ENCODE measurements at places on chromosomes 7 and 10.
A peak's percentile ranks its signal among the peaks of the same experiment; 100 is the strongest.

GRCh38 chr10:34216348-34216945 is 598.6 kb downstream of the PARD3 start:
- DNase-seq = no peak

DNA sequence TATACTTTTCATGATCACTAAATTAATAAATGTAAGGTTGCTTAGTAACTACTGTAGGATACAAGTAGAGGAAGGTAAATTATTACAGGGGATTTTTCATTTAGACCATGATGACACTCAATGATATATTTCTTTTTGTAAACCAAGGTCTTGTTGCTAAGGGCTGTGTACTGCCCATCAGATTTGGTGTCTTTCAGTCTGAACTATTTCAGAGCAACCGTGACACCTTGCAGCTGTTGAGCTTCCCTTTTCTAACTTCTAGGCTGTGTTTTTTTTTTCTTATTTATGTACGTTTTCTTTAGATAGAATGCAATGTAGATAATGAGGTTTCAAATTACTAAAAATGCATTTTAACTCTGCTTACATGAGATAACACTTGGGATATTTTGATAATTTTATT is 292.0 kb upstream of the MBL2 start:
- DNase-seq = no peak

DNA sequence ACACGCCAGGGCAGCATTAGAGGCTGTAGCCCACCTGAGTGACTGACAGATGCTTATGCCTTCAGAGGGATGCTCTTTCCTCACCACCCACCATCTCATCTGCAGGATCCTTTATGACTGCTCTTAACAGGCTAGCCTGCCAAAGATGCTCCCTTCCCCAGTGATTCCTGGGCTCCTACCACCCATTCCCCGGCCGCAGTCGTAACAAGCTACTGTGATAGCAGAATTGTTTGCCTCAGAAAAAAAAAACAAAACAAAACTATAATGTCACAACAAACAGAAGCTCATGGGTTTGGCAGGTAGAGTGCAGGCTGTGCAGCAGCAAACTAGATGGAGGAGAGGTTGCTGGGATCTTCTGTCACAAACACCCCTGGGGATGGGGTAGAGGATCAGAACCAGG is 343.9 kb upstream of the ZMIZ1 start:
- no peak for DNase-seq

DNA sequence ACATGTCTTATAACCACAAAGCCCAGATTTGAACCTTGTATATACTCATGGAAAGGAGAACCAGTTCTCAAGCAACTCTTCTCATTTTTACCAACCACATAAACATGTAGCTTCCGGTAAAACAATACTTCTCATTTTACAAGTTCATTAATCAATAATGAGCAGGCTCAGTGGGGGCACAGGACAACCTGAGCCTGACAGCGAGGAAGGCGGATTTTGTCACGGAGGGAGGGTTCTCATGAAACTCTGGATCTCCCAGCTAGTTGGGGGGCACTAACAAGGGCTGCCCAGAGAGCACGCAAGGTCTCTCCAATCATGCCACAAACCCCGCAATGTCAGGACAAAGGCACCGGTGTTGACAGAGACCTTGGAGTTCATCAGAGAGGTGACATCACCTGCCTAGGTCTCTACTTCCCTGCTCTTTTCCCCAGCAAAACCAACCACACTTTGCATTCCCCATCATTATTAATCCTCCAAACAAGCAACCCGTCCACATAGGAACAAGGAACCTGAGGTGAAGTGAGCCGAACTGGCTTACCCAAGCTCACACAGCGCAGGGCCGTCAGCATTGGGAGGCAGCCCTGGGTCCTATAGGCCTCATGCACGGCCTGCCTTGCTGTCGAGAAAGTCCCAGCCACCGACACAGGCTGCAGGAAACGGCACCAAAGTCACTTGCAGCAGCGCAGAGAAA is 192.1 kb upstream of the KLF14 start:
- peak; percentile 23 for DNase-seq

GRCh38 chr10:119531067-119531466 is 11.5 kb downstream of the RGS10 start:
- DNase-seq = no peak

- DNase-seq = no peak
Observed at GRCh38 chr10:105598207-105598606, 957.1 kb downstream of the SORCS3 start.

GRCh38 chr7:108245523-108246226 is 115.5 kb upstream of the LAMB4 start:
- no peak for DNase-seq

GRCh38 chr7:111508387-111508786 is 53.9 kb downstream of the IMMP2L start:
- no peak for DNase-seq

DNA sequence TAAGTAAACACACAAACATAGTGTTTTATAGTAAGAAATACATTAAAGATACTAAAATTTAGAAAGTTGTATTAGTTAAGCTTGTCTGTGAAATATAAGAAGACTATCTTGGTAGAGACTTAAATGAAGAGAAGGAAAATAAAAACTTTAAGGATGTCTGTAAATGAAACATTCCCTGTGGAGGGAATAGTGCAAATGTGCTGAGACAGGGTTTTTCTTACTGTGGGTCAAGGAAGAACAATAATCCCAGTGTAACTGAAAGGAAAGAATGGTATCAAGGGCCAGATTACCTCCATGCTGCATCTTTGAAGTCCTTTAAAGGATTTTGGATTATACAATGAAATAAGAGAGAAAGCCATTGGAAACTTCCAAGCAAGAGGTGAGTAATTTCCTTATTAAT is 547.5 kb upstream of the PCDH15 start:
- no peak for DNase-seq

- no peak for DNase-seq
Observed at GRCh38 chr7:111677848-111678247, 115.6 kb upstream of the IMMP2L start.

- peak; percentile 36 for DNase-seq
Observed at GRCh38 chr10:73926152-73926764, 15.3 kb downstream of the PLAU start.

GRCh38 chr10:76998451-76998850 is 639.2 kb downstream of the KCNMA1 start:
- DNase-seq = no peak

- DNase-seq = no peak
Observed at GRCh38 chr10:5517546-5517945, 7.2 kb upstream of the CALML3 start.

GRCh38 chr10:55897490-55897921 is 463.6 kb downstream of the ZWINT start:
- no peak for DNase-seq

DNA sequence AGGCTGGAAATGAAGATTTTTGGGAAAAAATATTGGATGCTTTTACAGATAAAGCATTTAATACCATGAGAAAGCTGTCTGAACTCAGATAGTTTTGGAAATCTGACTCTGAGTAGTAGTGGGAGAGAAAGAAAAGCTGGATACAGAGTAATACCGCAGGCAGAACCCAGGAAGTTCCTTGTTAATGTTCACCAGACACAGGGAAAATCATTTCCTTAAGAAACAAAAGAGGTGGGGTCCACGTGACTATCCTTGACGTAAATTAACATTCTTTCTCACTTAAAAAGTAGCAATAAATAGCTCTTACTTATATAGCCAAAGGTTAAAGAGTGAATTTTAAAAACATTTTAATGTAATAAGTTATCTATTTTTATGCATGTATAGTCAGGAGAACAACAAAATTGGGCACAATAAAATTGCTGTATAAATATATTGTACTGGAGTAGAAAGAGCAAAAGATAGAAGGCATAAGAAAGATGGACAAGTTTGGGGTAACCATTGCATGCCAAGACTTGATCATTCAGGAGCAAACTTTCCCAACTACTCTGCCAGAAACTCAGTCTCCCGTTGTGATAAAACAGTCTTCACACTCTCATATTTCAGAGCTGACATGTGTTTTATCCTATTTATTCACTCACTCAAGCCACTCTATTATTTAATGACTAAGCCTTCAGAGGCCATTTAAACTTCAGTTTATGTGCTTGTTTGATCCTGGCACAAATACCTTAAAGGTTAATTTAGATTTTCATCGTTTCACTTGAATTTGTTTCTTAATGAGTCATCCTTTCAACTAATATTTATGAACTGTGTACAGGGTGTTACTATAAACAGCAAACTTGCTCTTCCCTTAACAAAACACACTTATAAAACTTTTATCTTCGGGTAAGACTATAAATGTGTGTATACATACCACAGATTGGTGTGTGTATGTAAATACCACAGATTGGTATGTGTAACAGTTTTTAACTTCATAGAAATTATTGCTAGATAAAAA is 143.1 kb downstream of the GNAI1 start:
- DNase-seq = no peak

DNA sequence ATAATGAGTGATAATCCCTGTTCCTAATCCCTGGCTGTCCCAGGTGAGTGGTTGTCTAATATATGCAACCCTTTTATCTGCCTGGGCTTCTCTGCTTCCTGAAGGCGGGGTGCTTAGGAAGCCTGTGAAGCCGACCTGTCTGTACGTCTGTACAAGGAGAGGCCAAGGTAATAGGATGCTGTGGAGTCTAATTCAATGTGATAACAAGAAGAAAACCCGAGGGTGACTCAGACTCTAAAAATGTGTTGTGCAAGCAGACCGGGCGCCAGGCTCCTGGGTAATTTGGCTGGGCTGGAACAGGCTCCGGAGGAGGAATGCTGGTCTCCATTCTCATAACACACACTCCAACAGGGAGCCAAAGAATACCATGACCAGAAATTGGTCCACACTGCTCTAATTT is 43.6 kb downstream of the THNSL1 start:
- no peak for DNase-seq

GRCh38 chr7:1121476-1121875 is 33.6 kb downstream of the GPER1 start:
- DNase-seq = no peak

- no peak for DNase-seq
Observed at GRCh38 chr7:1535701-1536454, 5.4 kb downstream of the MAFK start.

- DNase-seq = peak; percentile 74
Observed at GRCh38 chr10:49679480-49679893, at the start of gene C10orf53. Gene C10orf53, plus strand, starts transcription at chr10:49679651. Its CDS starts 47 bp downstream, at chr10:49679698.

DNA sequence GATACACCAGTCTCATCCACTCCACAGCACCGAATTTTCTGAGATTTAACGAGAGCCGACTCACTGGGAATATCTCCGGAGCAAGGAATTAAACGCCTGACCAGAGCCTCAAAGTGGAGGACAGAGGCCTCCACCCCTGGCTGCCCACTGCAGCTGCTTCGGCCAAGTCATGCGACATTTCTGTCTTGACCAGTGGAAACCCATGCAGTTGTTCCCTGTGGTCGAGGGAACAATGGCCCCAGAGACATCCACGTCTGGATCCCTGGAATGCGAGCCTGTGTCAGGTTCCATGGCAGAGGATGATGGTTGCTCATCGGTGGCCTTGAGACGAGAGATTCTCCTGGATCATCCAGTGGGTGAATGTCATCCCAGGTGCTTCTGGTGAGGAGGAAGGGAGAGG is 65.7 kb upstream of the INSIG1 start:
- DNase-seq = no peak

- DNase-seq = no peak
Observed at GRCh38 chr10:112955582-112956421, 5.8 kb downstream of the TCF7L2 start.

DNA sequence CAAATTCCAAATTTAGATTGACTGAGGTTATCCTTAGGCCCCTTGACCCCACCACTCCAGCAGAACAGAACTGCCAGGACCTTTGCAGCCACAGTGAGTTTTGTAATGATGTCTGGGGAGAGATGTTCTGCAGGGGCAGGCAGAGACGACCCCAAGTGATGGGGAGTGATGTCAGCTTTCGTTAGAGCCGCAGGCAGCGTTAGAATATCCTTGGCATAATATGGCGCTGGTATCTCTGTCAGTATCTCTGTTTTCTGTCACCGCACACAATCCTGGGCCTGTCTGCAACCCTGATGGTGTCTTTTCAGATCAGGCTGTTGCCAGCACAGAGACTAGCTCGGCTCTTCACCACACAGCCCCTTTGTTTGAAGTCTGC is 1083.6 kb downstream of the KCNMA1 start:
- DNase-seq = no peak

DNA sequence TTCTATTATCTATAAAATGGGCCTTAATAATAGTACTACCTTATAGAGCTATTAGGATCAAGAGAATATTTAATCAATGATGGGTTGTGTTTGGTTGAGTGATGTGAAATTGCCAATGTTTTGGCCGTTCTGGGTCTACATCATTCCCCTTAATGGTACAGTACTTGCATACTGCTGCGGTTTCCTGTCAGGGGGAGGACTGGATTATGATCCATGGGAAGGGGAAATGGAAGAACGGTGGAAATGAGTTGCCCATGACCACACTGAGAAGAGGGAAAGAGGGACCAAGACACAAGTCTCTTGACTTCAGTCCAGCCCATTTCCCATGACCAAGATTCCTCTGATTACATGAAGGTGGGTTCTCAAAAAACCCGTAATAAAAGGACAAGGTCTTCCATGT is 999 bp upstream of the MRPS24 start:
- peak; percentile 45 for DNase-seq

DNA sequence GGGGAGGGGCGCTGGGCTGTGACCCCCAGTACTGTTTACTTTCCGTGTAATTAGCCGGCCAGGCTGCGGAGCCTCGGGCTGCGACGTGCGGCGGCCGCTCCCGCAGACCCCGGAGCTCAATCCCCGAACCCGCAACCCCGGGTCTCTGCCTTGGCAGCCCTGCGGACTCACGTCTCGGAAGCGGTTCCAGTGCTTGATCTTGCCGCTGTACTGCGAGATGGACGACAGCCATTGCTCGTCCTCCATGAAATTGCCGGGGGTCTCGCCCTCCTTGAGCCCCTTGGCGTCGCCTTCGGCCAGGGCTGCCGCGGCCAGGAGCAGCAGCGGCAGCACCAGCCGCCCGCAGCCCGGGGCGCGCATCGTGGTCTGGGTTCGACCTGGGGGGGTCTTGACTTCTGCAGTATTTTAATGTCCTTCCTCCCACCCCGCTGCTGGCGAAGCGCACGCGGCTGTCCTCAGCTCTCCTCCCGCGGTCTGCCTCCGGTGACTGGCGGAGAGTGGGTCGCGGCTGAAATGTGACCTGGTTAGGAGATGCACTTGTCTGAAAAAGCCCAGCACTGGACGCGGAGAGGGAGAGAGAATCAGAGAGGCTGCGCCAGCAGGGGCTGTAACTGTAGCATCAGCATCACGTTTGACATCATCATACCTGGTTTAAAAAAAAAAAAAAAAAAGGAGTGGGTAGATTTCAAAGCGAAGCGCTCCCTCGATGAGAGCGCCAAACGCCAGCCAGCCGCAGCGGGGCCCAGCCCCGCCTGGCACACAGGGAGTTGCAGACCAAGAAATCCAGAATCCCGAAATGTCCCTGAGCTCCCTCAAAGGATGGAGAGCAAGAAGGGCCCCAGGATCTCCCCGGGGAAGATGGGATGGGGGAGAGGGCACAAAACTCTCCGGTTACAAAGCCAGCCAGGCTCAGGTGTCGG is at the start of gene SPOCK2:
Gene SPOCK2 (minus strand): TSS at position 583 of the 920 bp plus-strand sequence. CDS start 223 bp downstream, at position 360.
- peak; percentile 44 for DNase-seq
